ENCODE measurements at places on chromosomes 11 and 22.

DNA sequence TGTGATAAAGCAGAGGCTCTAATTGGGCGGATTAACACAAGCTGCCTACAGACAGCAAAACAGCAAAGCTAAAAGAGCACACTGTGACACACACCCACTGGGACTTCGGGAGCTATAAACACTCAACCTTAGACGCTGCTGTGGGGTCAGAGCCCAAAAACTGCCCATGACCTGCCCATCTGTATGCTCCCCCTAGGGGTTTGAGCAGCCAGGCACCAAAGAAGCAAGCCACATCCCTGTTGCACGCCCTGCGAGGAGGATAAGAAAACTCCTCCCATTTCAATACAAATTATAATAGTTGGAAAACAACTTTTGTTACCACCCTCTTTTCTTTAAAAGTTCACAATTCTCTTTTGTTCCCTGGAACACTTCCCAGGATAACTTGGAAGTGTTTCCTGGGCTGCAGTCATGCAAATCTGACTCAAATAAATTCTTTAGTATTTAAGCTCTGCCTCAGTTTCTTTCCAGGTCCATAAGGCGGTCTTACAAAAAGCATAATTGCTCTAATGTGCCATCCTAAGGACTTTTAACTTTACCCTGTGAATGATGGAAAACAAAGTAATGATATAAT, 86.4 kb downstream of the DLG2 start:
- no peak for DNase-seq

DNA sequence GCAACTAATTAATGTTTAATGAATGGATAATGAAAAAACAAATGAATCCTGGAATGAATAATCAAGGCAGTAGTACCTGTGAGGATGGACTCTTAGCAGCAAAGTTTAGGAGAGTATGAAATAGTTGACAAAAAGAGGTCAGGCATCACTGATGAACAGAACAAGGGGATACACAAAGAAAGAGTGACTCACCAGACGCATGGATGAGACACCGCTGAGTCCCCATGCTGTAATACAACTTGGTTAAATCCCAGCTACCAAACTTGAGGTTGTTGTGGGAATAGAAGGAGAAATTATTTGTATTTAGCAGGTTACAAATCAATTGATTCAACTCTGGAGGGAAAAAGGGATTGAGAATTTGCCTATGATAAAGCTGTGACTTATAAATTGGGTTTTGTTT, 976.9 kb upstream of the TENM4 start:
- DNase-seq = no peak

DNA sequence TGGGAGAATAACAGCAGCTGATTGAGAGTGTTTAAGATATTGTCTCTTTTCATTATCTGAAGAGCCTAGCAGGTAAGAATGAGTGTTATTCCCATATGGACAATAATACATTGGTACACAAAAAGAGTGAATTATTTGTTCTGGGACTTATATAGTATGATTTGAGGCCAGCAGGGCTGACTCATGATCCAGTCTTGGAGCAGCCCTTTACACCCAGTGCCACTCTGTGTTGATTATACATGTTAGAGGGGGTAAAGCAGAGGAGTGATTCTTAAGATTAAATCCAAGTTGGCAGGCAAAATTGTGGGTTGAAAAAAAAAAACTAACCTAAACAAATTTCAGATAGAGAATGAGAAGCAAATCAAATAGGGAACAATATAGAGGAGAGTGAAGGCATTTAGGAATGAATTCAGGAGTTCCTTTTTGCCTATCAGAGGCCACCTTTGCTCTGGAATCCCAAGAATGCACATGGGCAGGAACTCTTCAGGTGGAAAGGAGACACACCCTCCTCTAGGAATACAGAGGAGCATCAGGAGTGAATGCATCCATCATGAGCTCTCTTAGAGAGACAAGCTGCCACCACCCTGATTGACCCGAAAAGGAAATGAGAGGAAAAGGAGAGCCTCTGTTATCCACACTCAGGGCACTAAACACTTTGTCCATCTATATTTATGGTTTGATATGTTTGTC, 19.2 kb upstream of the MRGPRX1 start:
- DNase-seq = no peak

- DNase-seq = peak; percentile 50
Measured at GRCh38 chr22:41048791-41049717, 43.3 kb upstream of the EP300 start.

DNA sequence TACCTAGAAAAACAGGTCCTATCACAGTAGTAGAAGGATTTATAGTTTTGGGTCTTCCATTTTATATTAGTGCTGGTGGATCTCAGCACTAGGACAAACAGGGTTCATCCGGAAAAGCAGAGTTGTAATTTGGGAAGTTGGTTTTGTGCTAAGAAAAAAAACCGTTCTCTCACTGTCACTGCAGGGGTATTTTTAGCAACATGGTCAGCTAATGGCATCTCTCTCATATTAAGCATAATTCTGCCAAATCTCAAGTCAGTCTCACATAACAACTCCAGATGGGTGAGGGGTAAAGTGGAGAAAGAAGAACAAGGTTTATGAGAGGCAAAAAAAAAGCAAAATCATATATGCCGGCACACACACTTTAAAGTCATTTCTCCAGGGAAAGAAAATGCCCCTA, 51.6 kb upstream of the GDPD4 start:
- no peak for DNase-seq

DNA sequence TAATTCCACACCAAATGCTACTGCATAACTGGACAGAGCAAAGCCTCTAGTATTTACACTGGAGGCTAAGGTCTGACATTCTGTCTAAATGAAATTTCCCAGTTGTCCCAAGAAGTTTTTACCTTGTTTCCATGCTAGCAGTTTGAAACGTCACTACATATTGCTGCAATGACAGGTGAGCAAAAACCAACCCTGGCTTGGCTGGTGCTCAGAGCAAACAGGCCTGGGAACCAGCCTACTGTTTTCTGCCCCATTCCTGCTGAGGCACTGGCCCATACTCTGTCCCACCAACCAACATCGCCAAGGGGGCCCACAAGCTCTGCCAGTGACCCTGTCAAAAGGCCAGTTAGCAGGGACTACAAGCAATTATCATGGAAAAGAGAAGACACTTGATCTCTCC, 131.1 kb downstream of the MPPED2 start:
- no peak for DNase-seq

GRCh38 chr11:76663486-76663810, 7.1 kb downstream of the LRRC32 start:
- no peak for DNase-seq

DNA sequence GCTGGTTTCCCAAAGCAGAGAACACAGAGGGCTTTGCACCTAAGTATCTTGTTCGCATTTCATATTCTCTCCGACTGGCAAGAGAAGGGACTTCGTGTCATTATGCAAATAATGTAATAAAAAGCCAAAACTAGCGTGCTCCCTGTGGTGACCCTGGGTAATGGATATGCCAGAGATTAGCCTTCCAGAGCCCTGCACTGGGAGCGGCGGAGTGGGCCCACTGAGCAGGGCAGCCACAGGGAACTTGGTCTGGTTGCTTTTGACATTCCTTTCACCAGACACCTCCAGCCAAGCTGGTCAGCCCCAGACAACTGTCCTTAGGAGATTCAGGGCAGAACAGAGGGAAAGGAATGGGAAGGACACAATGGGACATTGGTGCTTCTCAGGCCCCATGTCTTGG, 56.1 kb downstream of the FLI1 start:
- no peak for DNase-seq

DNA sequence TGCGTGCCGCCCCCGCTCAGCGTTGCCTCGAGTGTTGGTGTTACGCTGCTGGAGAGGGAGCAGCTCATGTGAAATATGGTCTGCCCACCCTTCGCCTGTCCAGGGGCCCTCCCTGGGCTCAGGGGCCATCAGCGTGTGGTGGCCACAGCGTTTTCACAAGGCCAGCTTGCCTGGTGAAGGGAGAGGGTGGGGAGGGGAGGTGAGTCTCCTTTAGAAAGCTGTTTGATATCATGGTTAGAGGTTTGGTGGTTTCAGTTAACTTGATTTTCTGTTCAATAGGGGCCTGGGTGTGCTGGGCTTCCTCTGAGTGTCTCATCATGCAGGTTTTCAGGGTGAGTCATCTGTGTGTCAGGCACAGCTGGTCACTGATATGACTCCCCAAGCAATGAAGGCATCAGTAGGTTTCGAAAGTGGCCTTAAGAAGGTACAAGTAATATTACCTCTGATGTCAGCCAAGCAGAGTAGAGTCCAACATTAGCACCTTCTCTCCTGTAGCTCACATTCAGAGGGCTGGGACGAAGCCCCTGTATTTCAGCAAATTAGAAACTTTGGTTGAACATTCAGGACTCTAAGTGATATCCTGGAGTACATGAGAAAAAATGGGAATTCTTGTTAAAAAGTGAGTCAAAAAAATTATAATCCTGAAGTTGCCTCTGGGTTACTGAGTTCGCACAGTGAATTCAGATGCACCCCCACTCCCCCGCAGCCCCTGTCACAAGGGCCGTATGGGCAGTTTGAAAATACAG, 172.5 kb downstream of the TBC1D22A start:
- DNase-seq = peak; percentile 33

DNA sequence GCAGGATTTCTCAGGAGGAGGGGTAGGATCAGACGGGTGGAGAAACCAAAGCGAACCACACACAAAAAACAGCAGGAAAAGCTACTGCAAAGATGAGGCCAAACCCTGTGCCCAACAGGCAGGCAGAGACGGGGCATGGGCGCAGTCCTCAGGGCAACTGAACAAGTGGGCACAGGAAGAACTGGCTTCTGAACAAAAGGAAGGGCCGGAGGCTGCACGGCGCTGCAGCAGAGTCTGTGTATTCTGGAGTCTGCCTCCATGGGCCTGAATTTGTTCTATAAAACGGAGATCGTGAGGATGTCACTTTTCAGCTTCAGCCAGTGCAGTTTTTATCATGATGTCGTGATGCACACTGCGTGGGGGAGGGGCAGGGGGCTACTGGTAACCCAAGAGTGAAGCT, 1026.0 kb downstream of the TBC1D22A start:
- no peak for DNase-seq

- no peak for DNase-seq
Measured at GRCh38 chr22:27401321-27401720, 400.2 kb downstream of the MN1 start.

- no peak for DNase-seq
Measured at GRCh38 chr22:48297296-48297695, 1530.4 kb downstream of the BRD1 start.

DNA sequence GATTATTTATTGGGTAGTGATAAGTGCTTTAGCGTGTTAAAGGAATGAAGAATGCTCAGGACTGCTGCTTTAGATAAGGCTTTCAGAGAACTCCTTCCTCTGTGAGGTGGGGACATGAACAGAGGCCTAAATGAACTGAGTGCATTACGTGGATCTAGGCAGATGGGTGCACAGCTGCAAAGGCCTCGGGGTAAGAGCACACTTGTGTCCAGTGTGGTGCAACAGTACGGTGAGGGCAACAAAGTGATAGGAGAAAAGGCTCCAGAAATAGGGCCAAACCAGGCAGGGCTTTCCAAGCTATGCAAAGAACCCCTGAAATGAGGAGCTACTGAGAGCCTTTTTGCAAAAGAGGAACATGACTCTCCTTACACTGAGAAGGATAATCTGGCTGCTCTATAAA, 45.3 kb upstream of the ARHGAP32 start:
- no peak for DNase-seq

DNA sequence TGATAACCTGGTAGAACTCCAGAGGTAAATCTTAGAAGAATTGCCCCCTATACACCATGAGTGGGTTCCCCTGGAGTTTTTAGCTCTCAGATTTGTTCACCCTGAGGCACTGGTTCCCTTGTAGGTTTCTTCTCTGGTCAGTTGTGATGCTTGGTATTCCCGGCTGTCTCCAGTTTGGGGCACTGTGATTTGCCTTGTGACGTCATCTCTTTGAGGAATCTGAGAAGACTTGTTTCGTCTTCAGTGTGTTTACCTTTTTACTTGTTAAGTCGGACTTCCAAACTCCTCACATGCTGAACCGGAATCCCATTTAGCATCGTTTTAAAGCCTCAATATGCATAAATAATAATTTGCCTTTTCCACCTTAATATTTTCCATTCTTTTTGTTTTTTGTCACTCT, 54.4 kb downstream of the CECR2 start:
- no peak for DNase-seq

DNA sequence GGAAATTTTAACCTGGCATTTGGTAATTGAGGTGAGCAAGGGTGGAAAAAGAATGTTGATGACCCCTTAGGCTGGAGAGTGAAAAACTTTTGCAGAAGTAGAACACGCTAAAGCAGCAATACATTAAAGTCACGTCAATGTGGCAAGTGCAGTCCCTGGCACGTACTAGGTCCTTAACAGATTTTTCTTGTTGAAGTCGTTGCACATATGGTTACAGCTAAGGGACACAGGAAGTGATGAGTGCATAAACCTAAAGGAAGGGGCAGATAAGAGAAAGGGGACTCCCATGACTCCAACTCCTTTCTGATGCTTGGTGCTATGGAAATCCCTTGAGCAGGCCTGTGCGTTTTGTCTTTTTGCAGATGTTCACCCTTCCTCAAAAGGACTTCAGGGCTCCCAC, 1.2 kb downstream of the ACCS start:
- no peak for DNase-seq

DNA sequence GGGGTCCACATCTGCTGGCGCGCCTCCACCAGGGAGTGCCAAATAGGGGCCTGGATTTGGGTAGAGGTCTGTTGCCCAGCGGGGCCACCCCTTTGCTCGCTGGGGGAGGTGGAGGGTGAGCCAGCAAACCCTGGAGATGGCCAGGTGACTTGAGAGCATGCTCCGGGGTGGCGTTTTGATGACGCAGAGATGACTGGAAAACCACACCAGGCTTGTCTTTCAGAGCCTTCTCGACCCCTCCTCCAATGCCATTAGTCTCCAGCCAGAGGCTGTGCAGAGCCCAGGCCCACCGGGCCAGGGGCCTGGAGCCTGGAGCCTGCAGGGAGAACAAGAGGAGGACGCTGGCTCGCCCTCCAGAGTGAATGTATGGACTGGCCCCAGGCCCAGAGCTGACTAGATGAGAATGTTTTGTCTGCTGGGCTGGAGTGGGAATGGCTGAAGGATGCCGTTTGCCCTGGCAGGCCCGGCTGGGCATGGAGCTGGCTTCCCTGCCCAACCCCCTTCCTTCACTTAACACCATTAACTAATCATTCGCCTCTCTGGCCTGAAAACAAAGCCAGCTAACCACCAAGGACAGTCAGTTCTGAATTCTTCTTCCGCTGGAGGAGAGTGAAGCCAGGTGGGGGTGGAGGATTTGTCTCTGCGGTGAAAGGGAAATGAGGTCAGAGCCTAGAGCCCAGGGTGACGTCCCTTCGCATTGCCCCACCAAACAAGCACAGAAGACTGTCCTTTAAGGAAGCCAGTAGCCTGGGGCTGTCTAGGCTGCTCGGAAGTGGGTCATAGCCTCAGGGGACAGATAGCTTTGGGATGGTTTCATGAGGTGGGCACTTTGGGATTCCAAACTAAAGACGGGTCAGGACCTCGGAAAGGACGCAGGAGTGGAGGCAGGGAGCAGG, 1.6 kb upstream of the MCAM start:
- peak; percentile 29 for DNase-seq

Measured in T1000 (cell line).